Iris pigment epithelial cell (primary cell): ENCODE measurements at places on chromosomes 6 and 20.

DNA sequence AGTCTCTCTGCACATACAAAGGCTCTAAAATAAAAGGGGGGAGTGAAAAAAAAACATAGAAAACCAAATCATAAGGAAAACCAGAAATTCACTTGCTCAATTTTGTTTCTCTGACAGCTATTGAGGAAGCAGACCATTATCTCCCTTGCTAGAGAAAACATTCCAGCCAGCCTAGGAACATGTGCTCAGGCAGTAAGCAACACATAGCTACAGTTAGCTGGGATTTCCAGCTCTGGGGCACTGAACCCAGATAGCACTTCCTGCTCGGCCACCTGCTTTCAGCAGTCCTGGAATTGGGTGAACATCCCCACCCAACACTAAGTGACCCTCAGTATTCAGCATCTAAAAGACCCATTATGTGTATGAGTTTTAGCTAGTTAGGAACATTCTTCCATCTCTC lies 61.3 kb downstream of the TNFRSF21 start:
- no peak for DNase-seq

- peak; percentile 56 for DNase-seq
Observed at GRCh38 chr20:33407251-33407650, 5.9 kb upstream of the CDK5RAP1 start.

DNA sequence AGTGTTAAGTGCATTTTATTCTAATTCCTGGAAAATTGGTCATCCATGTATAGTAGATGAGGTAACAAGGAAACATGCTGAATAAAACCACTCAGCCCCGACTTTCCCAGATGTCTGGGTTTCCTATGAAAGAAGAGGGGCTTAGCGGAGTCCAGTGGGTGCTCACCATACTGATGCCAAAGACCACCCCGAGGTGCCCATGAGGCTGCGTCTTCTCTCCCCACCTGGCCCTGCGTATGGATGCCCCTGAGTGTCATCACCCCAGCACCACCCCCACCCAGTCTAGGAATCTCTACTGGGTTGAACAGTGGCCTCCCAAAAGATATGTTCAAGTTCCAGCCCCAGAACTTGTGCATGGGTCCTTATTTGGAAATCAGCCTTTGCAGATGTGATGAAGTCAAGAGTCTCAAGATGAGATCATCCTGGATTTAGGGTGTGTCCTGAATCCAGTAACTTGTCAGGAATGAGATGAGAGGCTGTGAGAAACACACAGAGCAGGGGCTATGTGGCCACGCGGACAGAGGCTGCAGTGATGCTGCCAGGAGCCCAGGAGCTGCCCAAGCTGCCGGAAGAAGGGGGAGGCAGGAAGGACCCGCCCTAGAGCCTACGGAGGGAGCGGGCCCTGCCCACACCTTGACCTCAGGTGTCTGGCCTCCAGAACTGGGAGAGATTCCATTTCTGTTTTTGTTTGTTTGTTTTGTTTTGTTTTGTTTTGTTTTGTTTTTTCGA lies 124.6 kb upstream of the CDH4 start:
- DNase-seq, result peak; percentile 34

- DNase-seq, result no peak
Observed at GRCh38 chr6:166584155-166584554, 2.3 kb downstream of the RAMACL start.

DNA sequence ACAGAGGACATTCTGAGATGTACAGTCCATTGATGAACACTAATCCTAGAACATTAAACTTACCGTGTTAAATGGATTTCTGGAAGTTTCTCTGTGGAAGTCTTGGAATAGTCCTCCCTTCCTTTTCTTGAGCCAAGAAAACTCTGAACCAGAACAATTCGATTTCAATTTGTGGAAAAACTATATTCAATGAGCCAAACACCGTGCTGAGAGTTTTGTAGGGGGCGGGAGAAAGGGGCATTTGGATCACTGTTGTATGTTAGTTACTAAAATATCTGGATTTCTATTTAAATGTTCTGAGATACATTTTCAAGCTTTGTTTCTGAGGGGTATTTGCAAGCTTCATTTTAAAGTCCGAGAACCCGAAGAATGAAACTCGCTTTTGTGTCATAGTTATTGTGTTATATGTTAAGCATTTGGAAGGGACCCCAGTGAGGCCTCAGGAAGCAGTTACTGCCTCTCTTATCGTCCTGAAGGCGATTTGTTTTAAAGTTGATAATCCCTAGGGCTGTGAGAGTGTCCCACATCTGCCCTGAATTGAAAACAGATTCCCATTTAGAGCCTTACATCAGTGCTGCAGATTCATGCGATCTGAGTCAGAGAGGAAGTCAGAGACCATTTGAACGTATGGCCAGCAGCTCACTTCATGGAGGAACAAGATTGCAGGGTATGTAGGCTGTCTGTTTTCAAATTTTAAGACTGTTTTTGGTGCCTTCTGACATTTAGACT lies 70.8 kb upstream of the SASH1 start:
- peak; percentile 97 for DNase-seq

- no peak for DNase-seq
Observed at GRCh38 chr6:26468829-26469228, 11.1 kb downstream of the BTN2A1 start.
